ENCODE measurements at places on chromosomes 6 and 20.

- DNase-seq, result no peak
These were observed 530.1 kb upstream of the NOX3 start for GRCh38 chr6:155985660-155986138.

GRCh38 chr6:169719117-169719516, 5.2 kb downstream of the PHF10 start:
- DNase-seq, result no peak

GRCh38 chr20:37669062-37669772, 24.6 kb upstream of the CTNNBL1 start:
- no peak for DNase-seq

DNA sequence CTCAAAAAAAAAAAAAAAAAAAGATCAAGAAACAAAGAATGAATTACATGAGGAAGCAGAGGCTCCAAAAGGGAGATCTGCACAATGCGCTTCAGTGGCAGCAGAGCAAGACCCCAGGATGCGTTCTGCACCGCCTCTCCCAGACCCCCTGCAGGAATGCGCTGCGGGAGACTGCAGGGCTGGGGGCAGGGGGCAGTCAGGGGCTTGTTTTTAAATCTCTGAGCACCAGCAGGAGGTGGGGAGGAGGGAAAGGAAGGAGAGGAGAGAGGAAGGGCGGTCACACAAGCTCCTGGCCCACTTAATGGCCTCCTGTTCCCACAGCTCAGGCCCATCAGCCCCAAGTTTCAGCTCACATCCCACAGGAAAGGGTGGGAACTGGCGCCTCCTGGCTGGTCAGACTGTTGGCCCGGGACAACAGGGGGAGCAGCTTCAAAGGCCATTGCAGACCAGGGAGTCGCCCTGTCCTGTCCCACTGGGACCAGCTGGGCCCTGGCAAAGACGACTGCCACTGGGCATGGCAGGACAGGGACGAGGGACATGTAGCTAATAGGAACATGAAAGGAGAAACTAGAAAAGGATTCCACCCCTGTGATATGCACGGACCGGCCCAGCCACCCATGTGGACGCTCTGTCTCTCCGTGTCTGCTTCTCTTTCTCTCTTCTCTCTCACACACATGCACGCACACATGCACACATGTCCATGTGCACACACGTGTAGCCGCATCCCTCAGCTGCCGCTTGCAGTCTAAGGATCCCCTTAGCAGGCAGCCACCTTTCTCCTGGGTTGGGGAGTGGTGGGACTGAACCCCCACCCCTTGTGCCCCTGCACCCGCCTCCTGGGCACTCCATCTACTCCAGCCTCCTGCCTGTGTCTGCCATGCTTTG, 34.7 kb downstream of the TFEB start:
- DNase-seq, result no peak

- DNase-seq, result no peak
These were observed 317.3 kb upstream of the CDH4 start for GRCh38 chr20:60934724-60935123.

GRCh38 chr6:157558049-157558448, 177.1 kb downstream of the ZDHHC14 start:
- no peak for DNase-seq

DNA sequence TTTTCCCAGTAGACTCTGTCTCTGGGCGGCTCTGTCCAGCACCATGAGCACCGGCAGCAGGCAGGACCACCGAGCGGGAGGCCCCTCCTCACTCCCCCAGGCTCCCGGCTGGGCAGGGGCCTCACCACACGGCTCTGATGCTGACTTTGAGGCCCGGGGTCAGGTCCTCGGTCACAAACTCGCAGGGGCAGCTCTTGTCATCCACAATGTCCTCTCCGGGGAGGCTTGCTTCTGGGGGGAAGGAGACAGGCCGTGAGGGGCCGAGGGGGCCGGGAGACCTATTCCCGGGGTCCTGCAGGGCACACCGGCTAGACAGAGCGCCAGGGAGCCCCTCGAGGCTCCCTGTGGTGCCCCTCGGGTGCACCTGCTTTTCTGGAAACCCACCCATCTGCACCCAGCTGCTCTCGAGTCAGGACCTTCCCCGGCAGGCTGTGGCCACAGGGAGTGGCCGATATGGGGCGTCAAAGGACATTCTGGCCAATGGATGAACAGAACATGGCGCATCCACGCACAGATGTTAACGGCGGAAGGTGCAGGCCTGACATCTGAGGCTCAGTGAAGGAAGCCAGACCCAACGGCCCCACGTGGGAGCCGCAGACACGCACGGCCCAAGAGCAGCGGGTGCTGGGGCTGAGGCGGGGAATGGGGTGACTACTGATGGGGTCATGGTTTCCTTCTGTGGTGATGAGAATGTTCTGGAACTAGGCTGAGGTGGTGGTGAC, 53.0 kb upstream of the CHRNA4 start:
- no peak for DNase-seq

- no peak for DNase-seq
These were observed 6.2 kb upstream of the CITED2 start for GRCh38 chr6:139380611-139381010.

DNA sequence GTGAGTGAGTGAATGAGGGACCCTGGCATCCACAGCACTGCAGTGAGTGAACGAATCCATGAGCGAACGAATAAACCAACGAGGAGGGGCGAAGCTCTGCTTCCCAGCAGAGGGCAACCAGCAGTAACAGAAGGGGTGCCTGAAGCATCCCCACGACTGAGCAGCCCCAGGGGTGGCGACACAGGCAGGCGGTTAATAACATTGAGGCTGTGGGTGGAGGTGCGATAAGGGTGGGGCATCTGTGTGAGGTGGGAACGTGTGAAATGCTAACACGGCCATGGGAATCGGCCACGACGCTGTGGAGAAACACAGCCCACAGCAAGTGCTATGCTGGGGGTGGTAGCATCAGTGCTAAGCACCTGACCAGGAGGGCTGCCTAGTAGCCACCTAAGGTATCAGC, 75.9 kb downstream of the TAF4 start:
- no peak for DNase-seq

DNA sequence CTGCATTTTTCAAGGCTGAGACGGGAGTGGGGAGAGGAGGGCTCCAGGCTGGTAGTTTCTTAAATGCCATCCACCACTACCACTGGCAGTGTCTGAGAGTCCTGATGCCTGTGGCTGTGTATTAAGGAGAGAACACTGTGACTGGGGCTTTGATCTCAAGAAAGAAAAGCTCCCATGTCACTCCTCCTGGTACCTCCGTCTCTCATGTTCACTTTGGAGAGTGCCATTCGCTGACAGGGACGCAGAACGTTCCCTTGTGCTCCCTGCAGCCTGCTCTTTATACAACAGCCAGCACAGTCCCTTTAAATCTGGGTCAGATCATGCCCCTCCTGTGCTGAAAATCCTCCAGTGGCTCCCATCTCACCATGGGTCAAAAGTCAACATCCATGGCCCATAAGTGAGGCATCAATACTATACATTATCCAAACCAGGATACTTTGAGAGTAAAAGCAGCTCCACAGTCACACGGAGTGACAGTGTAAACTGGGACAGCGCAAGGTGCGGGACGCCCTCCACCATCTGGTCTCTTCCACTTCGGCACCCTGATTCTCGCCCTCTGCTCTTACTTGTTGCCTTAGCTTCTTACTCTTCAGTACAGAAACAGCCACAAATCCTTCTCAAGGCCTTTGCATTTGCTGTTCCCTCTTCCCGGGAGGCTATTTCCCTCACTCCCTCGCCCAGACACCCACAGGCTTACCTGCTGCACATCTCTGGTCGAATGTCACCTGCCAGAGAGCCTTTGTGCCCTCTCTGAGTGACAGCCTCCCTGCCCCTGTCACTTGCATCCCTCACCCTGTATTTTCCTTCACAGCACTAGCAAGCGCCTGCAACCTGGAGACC, 20.0 kb downstream of the PDYN start:
- no peak for DNase-seq

GRCh38 chr20:24753130-24753529, 195.9 kb upstream of the CST7 start:
- DNase-seq, result no peak

DNA sequence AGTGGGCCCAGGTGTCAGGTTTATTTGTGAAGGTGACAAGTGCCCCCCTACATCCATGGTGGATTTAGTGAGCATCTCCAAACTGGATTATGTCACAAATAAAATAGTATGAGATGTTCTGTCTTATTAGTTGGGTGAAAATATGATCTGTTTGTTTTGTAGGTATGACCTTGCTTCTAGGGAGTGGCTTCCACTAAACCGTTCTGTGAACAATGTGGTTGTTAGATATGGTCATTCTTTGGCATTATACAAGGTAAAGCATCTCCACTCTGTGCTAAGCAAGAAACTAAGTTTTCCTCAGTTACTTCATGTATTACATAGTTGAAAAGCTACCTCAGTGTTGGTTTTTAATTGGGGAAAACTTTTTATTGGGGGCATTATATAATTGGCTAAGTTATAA, 88.4 kb downstream of the ATRN start:
- no peak for DNase-seq

- DNase-seq, result no peak
These were observed 124.2 kb downstream of the SLC24A3 start for GRCh38 chr20:19336631-19337030.

GRCh38 chr6:154440022-154440421, 70.5 kb downstream of the CNKSR3 start:
- DNase-seq, result no peak

- DNase-seq, result no peak
These were observed 55.0 kb downstream of the LYRM2 start for GRCh38 chr6:89583559-89583958.

DNA sequence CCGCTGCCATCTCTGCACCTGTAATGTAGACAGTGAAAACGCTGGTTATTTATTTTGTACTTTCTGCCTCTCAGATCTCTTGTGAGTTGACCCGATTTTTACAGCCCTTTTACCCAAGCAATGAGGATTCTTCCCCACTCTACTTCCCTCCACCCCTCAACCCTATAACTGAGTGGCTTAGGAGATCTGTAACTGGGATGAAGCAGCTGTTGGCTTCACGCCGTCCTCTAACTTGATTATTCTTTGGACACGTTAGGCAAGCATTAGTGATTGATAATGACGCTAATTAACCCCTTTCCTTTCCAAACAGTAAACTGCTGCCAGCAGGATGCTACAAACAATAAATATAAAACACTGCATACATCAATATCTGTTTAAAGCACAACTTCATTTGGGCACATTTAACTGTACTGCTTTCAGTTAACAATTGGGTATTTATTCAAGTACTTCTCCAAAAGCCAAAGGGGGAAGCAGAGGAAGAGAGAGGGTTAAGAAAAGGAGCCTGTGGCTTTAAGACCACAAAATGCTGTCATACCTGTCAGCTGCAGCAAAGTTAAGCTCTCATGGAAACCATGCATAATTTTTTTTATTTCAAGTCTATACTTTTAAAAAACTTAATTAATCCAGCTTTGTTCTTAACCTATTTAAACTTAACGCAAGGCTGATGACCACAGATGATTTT, 21.2 kb downstream of the TFAP2A start:
- DNase-seq, result no peak

- DNase-seq, result no peak
These were observed 115.4 kb downstream of the SIM1 start for GRCh38 chr6:100349366-100349765.

DNA sequence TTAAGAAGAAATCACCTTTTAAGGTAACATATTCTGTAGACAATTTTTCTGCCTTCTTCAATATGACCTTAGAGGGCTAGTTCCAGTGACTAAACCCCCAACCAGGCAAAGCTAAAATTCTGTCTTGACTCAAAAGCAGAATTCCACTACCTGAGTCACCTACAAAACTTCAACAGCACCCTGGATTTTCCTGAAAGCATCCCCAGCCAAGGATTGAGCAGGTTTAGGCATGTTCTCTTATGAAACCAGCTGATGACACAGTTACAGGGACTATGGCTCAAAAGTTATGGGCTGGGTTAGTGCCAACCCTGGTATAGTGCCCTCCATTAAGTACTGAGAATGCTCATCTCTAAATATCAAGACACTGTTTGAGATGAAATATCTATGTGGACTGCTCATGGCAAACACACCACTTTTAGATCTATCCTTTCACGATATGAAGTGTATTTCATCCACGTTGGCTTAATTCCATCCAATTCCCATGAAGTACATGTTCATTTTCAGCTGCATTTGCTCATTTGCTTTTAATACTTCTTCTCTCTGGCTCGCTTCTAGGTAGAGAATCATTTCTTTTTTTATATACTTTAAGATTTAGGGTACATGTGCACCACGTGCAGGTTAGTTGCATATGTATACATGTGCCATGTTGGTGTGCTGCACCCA, 53.6 kb upstream of the TNFAIP3 start:
- no peak for DNase-seq

DNA sequence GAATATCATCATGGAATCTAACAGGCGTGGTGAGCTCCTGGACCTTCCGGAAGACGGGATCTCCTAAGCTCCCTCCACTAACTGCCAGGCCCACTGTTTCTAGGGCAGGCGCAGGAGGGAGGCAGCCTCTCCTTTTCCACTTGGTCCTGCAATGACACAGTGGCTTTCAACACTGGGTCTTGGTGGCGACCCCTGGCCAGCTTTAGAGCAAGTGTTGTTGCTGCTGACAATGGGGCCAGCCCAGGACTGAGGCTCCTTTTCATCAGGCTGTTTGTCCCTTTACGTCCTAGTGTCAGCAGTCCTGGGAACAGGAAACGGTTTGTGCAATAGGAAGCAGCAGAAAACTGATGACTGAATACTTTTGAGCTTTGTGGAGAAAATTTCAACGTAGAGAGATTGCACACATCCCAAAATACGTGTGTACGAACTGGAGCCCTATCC, 9.7 kb upstream of the QKI start:
- DNase-seq, result no peak

DNA sequence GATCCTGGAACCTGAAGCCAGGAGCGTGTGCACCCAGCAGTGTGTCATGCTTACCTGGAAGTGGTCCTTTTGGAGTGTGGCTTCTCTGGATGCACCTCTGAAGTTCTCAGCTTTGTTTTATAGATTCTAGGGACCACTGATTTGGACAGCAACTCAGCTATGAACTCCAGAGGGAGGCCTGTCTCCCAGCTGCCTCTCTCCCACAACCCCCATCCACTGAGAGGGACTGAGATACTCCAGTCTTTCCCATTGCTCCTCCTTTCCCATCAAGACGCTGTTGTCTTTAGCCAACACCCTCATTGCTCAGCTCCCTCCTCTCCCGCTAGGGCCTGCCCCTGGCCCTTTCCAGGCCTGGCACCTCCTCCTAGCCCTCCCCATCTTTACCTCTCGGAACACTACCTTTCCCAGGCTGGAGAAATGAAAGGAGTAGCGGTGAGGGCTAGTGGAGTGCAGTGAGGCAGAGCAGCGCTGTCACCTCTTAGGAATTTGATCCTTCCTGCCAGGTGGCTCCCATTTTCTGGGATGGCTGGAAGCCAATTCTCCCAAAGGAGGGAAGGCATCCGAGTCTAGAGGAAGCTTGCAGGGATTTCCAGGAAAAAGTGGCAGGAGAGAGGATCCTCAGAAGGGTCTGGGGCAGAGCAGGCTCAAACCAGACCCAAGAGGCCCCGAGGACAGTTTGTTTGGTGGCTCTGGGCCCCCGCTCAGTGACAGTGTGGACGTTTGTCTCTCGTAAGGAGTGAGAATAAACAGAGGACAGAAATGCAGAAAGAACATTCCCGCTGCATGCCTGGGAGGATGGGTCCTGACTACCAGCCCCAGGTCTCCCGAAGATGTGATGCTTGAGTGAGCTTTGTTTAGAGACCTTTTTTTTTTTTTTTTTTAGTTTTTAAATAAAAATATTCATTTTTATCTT, at the start of gene LRRN4:
TSS of gene LRRN4 (minus strand) at position 285 of the 913 bp plus-strand sequence. CDS start 1,261 bp downstream, outside the sequence.
- DNase-seq, result no peak
